ENCODE measurements at places on chromosomes 16 and 17. TPM values are rescaled to one million over a fixed set of nuclear protein-coding genes. Genes with fewer than 3 reads are reported as not detected.

Gene KRT33B
- polyA plus RNA-seq = not detected

Gene TBC1D3B
- polyA plus RNA-seq = 32.5 TPM

Gene HSD17B1
- polyA plus RNA-seq = 5.2 TPM

Gene NACA2
- 1.9 TPM for polyA plus RNA-seq

Gene ABCA9
- polyA plus RNA-seq = 5.9 TPM

Gene RAB26
- polyA plus RNA-seq = 26.8 TPM

Gene RHBDL1
- 19.1 TPM for polyA plus RNA-seq

Gene PNMT
- 5.8 TPM for polyA plus RNA-seq

Gene ANKS4B
- 0.11 TPM for polyA plus RNA-seq

Gene MRC2
- 84.2 TPM for polyA plus RNA-seq

Gene OR3A3
- 0.39 TPM for polyA plus RNA-seq

Gene SLC5A10
- polyA plus RNA-seq = 0.13 TPM

Gene GCGR
- not detected for polyA plus RNA-seq

DNA sequence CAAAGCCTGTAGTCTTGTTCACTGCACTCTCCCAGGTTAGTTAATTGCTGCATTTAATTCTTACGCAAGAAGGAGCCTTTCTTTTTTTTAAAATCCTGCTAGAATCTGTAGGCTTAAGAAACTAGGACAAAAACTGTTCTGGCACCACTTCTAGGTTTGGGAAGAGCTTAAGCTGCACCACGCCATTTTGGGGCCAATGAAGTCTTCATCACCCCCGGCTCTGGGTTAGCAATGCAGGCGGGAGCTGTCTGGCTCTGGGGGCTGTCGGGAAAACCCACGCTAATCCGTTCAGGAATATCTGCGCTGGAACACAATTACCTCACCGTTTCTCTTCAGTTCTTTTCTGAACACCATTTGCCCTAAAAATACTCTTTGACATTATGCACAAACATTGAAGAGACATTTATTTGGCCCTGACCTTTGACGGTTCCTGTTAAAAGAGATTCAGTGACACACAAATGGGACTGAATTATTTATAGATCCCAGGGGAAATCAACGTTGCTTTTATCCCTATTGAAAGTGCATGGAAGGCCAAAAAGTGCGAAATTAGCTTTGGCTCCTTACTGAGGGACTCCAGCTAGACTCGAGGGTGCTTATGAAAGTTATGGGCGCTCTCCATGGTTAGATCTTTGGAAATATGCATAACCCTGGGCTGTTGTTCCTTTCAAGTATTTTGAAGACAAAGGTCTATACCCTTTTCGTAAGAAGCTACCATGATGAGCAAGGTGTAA lies 249.2 kb downstream of the HAPSTR1 start:
- no peaks in the 10 kb centered on the region for H3K27me3 ChIP-seq
- H3K4me3 ChIP-seq = no peak overlapping the region
- no peak for DNase-seq
- H3K36me3 ChIP-seq = no peaks in the 10 kb centered on the region
- H3K27ac ChIP-seq = no peak overlapping the region
- H3K4me1 ChIP-seq = peaks cover 5% of the 10 kb centered on the region

DNA sequence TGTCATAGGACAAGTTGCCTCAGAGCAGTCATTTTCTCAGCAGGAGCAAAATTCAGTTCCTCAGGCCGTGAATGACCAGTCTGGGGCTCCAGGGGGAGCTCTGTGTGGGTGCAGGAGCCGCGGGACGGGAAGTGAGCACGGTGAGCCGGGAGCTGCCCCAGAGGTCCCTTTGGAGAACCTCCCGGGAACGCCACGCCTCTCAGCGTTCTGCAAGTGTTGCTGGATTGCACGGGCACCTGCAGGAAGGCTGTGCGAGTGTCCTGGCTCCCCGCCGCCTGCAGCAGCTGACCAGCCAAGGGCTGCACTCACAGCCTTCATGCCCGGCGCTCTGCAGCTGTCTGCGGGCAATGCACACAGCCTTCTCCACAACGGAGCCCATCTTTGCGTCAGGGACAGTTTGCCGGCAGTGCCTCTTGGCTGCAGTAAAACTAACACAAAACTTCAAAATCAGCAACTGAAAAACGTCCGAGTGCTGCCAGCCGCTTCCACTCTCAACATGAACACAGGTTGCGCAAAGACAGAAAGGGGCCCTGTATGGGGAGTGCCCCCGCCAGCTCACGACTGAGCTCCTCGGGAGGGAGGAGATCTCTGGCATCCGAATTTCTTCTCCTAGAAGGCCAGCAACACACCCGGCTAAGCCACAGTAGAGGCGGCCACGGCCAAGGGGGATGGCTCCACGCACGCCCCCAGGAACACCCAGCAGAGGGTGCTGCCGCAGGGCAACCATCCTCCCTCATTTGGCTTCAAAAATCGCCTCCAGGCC lies 16.0 kb downstream of the NDUFAF8 start:
- H3K4me1 ChIP-seq = peaks cover 50% of the 10 kb centered on the region
- DNase-seq = no peak
- peaks cover 68% of the 10 kb centered on the region for H3K36me3 ChIP-seq
- no peaks in the 10 kb centered on the region for H3K27me3 ChIP-seq

- H3K4me3 ChIP-seq = no peak overlapping the region
- peaks cover 8% of the 10 kb centered on the region for H3K4me1 ChIP-seq
- H3K27me3 ChIP-seq = no peaks in the 10 kb centered on the region
- H3K36me3 ChIP-seq = no peaks in the 10 kb centered on the region
- DNase-seq = no peak
Measured at GRCh38 chr16:12724226-12724625, 79.5 kb downstream of the CPPED1 start.

- DNase-seq = no peak
- no peaks in the 10 kb centered on the region for H3K27me3 ChIP-seq
- H3K4me3 ChIP-seq = no peak overlapping the region
- peaks cover 7% of the 10 kb centered on the region for H3K4me1 ChIP-seq
- H3K36me3 ChIP-seq = peaks cover 36% of the 10 kb centered on the region
- no peak overlapping the region for H3K27ac ChIP-seq
Measured at GRCh38 chr16:25158401-25158800, 46.9 kb downstream of the LCMT1 start.

DNA sequence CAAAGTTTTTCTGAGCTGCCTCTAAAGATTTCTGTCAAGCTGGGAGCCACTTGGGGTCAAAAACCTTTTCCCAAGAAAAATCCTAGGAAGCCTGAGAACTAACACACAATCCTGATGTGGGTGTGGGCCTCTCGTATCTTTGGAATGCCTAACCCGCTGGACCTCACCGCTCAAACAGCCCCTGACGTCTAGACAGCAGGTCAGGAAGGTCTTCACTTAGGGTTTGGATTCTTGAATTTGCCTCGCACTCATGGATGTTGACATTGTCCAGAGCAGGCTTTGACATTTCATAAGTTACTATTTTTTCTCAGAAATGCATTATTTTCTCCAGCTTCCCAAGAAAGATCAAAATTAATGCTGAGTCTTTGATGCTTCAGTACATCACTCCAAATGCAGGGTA lies 18.9 kb downstream of the TEX2 start:
- no peaks in the 10 kb centered on the region for H3K36me3 ChIP-seq
- peaks cover 19% of the 10 kb centered on the region for H3K4me1 ChIP-seq
- no peak for DNase-seq
- H3K27ac ChIP-seq = no peak overlapping the region

GRCh38 chr17:72519598-72519936 lies 398.7 kb downstream of the SOX9 start:
- H3K4me1 ChIP-seq = peaks cover 62% of the 10 kb centered on the region
- DNase-seq = no peak
- no peaks in the 10 kb centered on the region for H3K27me3 ChIP-seq
- no peak overlapping the region for H3K4me3 ChIP-seq
- H3K27ac ChIP-seq = peak overlapping the region; percentile 87
- H3K36me3 ChIP-seq = no peaks in the 10 kb centered on the region

GRCh38 chr17:72726936-72727335 lies 365.6 kb downstream of the SLC39A11 start:
- H3K27me3 ChIP-seq = no peaks in the 10 kb centered on the region
- no peak overlapping the region for H3K4me3 ChIP-seq
- DNase-seq = no peak
- H3K4me1 ChIP-seq = peaks cover 4% of the 10 kb centered on the region
- H3K36me3 ChIP-seq = no peaks in the 10 kb centered on the region

DNA sequence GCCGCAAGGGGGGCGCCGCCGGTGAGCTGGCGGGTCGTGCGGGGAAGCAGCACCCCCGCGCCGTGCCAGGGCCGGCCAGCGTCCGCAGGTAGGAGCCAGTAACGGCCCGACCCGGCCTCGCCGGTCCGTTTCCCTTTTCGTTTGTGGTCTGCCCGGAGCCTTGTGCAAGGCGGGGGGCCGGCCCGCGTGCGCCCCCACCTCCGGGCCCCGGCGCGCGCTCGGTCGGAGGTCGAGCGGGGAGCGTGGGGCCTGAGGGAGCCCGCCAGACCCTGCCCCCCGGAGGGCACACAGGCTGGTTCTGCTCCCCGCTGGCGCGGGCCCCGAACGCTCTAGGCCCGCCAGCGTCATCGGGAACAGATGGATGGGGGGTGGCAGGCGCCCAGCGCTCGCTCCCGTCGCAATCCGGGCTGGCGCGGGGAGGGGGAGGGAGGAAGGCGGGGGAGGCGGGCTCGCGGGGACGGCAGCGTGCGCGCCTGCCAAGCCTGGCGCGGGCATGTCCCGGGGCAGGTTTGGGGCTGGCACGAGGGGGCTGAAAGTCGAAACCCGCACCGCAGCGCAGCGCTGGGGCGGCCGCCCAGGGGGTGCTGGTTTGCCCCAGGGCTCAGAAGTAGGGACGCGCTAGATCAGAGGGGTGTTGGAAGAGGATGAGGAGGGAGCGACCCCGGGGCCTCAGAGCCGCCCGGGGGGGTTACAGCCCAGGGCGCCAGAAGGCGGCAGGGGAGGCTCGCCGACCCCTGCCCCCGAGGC lies 1.5 kb upstream of the GSE1 start:
- peaks cover 81% of the 10 kb centered on the region for H3K4me1 ChIP-seq
- no peak overlapping the region for H3K27ac ChIP-seq
- no peaks in the 10 kb centered on the region for H3K36me3 ChIP-seq
- DNase-seq = no peak
- peak overlapping the region; percentile 40 for H3K4me3 ChIP-seq

- no peaks in the 10 kb centered on the region for H3K36me3 ChIP-seq
- no peak for DNase-seq
- H3K27ac ChIP-seq = no peak overlapping the region
- no peak overlapping the region for H3K4me3 ChIP-seq
- peaks cover 3% of the 10 kb centered on the region for H3K4me1 ChIP-seq
Measured at GRCh38 chr17:51730303-51731050, 428.0 kb downstream of the CA10 start.

- no peaks in the 10 kb centered on the region for H3K4me1 ChIP-seq
- no peaks in the 10 kb centered on the region for H3K36me3 ChIP-seq
- H3K27ac ChIP-seq = no peak overlapping the region
- no peaks in the 10 kb centered on the region for H3K27me3 ChIP-seq
Measured at GRCh38 chr16:62755938-62756337, 719.7 kb upstream of the CDH8 start.

GRCh38 chr17:73223626-73224230 lies 30.9 kb downstream of the COG1 start:
- no peak overlapping the region for H3K4me3 ChIP-seq
- no peaks in the 10 kb centered on the region for H3K27me3 ChIP-seq
- no peak for DNase-seq
- H3K36me3 ChIP-seq = peaks cover 12% of the 10 kb centered on the region
- H3K27ac ChIP-seq = no peak overlapping the region
- no peaks in the 10 kb centered on the region for H3K4me1 ChIP-seq

GRCh38 chr17:34765291-34765690 lies 185.9 kb downstream of the TMEM132E start:
- H3K4me1 ChIP-seq = peaks cover 15% of the 10 kb centered on the region
- no peak overlapping the region for H3K27ac ChIP-seq
- no peaks in the 10 kb centered on the region for H3K36me3 ChIP-seq
- DNase-seq = no peak
- H3K27me3 ChIP-seq = no peaks in the 10 kb centered on the region
- no peak overlapping the region for H3K4me3 ChIP-seq

GRCh38 chr17:70084476-70084875 lies 9.5 kb downstream of the KCNJ16 start:
- H3K27me3 ChIP-seq = no peaks in the 10 kb centered on the region
- DNase-seq = no peak
- no peaks in the 10 kb centered on the region for H3K4me1 ChIP-seq
- no peak overlapping the region for H3K4me3 ChIP-seq
- no peaks in the 10 kb centered on the region for H3K36me3 ChIP-seq
- no peak overlapping the region for H3K27ac ChIP-seq

GRCh38 chr16:11105038-11105903 lies 150.7 kb downstream of the SOCS1 start:
- H3K27ac ChIP-seq = peak overlapping the region; percentile 67
- no peak for DNase-seq
- no peaks in the 10 kb centered on the region for H3K27me3 ChIP-seq
- H3K4me3 ChIP-seq = no peak overlapping the region

GRCh38 chr16:57316390-57317017 lies 32.0 kb upstream of the PLLP start:
- no peak overlapping the region for H3K4me3 ChIP-seq
- H3K4me1 ChIP-seq = peaks cover 4% of the 10 kb centered on the region
- H3K27me3 ChIP-seq = no peaks in the 10 kb centered on the region
- H3K27ac ChIP-seq = no peak overlapping the region

- DNase-seq = no peak
- no peak overlapping the region for H3K4me3 ChIP-seq
- no peak overlapping the region for H3K27ac ChIP-seq
- no peaks in the 10 kb centered on the region for H3K36me3 ChIP-seq
Measured at GRCh38 chr17:61581611-61582349, 9.2 kb downstream of the NACA2 start.

GRCh38 chr17:76468634-76469010 lies 1.2 kb downstream of the AANAT start:
- no peak overlapping the region for H3K27ac ChIP-seq
- no peak for DNase-seq
- peaks cover 7% of the 10 kb centered on the region for H3K36me3 ChIP-seq
- no peaks in the 10 kb centered on the region for H3K27me3 ChIP-seq
- H3K4me3 ChIP-seq = no peak overlapping the region
- H3K4me1 ChIP-seq = peaks cover 18% of the 10 kb centered on the region

- H3K27ac ChIP-seq = no peak overlapping the region
- DNase-seq = peak; percentile 70
- no peak overlapping the region for H3K4me3 ChIP-seq
- peaks cover 12% of the 10 kb centered on the region for H3K4me1 ChIP-seq
Measured at GRCh38 chr17:40499551-40500189, 1.8 kb downstream of the TNS4 start.

GRCh38 chr17:55348749-55349354 lies 72.8 kb downstream of the MMD start:
- H3K4me3 ChIP-seq = no peak overlapping the region
- no peaks in the 10 kb centered on the region for H3K27me3 ChIP-seq
- no peak overlapping the region for H3K27ac ChIP-seq

- H3K27ac ChIP-seq = no peak overlapping the region
- no peaks in the 10 kb centered on the region for H3K4me1 ChIP-seq
- no peak overlapping the region for H3K4me3 ChIP-seq
- H3K36me3 ChIP-seq = no peaks in the 10 kb centered on the region
- no peak for DNase-seq
- no peaks in the 10 kb centered on the region for H3K27me3 ChIP-seq
Measured at GRCh38 chr16:52171481-52171880, 375.5 kb downstream of the TOX3 start.

DNA sequence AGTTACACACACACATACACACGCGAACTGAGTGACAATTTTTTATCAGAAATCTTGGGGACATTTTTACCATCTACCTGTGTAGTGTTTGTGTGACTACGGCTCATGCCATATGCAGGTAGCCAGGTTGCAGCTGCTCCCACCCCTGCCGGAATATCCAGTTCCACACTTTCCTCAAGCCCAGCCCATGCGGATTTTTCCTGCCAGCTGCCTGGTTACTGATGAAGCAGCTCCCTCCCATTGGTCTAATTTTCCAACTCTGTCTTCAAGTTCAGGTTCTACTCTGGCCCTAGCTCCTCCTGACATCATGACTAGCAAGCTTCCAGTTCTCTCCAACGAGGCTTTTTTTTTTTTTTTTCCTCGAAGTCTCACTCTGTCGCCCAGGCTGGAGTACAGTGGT lies 4.8 kb downstream of the GSG1L2 start:
- H3K36me3 ChIP-seq = no peaks in the 10 kb centered on the region
- H3K4me1 ChIP-seq = no peaks in the 10 kb centered on the region
- H3K27me3 ChIP-seq = no peaks in the 10 kb centered on the region
